ENCODE measurements at places on chromosomes 1 and 21.

DNA sequence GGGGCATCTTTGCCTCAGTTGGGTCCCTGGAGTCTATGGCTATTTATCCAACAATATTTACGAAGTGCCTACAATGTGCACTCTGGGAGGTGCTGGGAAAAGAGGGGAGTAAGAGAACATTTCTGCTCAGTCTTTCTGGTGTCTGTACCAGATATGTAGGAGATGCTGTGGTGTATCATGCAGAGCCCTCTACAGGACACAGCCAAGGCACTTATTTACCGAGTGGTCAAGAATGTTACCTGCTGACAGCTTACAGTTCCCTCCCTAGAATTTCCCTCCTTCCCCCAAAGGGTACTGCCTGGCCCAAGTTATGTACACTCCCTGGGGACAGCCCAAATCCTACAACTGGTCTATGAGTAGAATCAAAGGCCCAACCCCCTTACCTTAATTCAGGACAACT, 177.7 kb downstream of the C1orf94 start:
- DNase-seq: no peak

GRCh38 chr1:1166642-1167397, 6.9 kb upstream of the TTLL10 start:
- no peak for DNase-seq

GRCh38 chr1:10818262-10819197, 22.1 kb upstream of the CASZ1 start:
- DNase-seq: no peak

GRCh38 chr1:29233693-29234092, 2.6 kb upstream of the PTPRU start:
- DNase-seq: no peak

- DNase-seq: no peak
These were observed 152.0 kb downstream of the COQ8A start for GRCh38 chr1:227092069-227092468.

GRCh38 chr1:75559136-75559535, 51.8 kb downstream of the SLC44A5 start:
- DNase-seq: no peak

GRCh38 chr1:10940451-10940804, 72.0 kb upstream of the TARDBP start:
- no peak for DNase-seq

DNA sequence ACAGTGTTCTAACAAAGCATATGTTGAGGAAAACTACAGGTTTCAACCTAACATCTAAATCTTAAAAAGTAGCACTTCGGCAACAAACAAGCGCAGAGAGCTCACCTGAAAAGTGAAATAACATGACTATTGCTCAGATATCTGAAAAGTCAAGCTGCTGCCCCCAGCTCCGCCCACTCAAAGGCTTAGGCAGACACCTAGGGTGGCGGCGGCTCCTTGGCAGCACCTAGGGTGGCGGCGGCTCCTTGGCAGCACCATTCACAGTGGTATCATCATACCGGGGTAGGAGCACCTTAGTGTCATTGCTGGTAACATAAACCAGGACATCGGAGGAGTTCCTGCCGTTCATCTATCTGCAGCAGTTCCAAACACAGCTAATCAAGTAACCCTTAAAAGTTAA, 4.2 kb upstream of the S100A12 start:
- no peak for DNase-seq

DNA sequence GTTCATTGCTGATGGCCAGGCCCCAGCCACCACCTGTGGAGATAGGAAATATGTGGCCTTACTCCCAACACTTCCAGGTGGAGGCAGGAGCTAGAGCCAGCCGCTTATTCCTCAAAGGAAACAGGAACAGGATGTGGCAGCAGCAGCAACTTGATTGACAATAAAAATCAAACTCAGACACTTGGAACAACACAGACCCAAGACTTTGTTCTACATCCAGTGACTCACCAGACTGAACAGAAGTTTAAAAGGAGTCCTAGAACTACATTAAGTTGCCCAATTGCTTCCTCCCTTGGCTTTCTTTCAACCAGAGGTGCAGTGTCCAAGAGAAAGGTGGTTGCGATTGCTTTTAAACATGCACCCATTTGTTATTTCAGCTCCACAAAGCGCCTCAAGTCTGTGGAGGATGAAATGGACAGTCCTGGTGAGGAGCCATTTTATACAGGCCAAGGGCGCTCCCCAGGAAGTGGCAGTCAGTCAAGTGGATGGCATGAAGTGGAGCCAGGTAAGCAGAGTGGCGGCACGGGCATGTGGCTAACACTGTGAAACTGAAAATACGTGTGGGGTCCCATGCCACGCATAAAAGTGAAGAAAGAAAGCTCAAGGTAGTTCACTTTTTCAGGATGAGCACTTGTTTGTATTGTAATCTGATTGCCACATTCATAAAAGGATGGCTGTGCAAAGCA, 276.6 kb downstream of the NFIA start:
- no peak for DNase-seq

DNA sequence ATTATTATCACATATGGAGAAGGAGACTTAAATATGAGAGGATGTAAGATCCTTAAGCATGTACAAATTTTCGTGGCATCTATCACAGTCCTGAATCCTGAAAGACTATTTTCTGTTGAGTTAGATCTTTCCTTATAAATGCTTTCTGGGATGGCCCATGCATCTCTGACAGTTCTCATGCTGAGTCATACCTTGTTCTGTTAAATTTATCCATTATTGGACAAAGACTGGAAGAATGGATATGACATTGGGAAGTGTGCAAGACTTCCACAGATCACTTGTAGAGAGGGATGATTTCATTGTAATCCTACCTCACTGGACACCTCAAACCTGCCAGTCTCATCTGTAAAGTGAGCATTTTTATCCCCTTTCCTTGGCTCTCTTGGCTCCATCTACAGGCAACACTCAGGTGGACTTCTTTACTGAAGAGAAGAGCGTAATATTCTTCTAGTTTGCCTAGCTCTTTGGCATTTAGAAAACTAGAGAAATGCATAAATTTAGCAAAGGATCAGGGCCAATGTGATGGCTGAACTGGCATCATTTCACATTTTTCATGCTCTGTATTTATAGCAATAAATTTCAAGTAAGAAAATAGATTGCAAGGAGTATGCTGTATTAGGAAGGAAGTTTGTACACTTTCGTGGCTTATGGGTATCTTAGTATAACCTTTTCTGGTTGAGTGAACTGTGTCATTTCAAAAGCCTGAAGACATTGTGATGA, 128.2 kb downstream of the NFIA start:
- no peak for DNase-seq

- DNase-seq: peak; percentile 2
These were observed at the start of gene ESRRG for GRCh38 chr1:216723274-216723780. ESRRG (minus strand) TSS chr1:216723429; CDS start chr1:216723299, 130 bp downstream.

DNA sequence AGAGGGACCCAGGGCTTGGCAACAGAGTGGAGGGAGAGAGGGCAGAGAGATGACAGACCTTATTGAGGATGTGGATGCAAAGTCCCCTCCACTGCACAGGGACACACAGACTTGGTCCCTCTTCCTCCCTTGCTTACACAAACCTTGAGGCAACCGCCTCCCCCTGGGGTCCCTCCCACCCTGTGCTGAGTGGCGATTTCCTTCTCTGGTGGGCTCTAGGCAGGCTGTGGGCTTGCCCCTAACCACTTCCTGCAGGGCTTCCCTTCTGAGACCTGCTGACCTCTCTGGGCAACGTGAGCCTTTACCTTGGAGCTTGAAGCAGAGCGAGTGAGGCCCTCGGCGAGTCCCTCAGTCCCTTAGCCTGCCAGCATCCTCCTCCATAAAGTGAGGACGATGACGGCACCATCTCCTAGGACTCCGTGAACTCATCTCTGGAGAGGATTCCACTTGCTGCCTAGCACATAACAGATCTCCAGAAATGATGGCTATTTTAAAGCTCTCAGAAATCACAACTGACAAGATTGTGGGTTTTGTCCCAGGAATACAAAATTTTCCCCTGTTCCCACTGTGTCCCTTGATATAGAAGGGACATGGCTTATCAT, 25.0 kb downstream of the KIAA1614 start:
- no peak for DNase-seq

- no peak for DNase-seq
These were observed 12.0 kb upstream of the PRDM15 start for GRCh38 chr21:41891132-41891531.

GRCh38 chr1:185816460-185816859, 82.3 kb downstream of the HMCN1 start:
- DNase-seq: no peak

DNA sequence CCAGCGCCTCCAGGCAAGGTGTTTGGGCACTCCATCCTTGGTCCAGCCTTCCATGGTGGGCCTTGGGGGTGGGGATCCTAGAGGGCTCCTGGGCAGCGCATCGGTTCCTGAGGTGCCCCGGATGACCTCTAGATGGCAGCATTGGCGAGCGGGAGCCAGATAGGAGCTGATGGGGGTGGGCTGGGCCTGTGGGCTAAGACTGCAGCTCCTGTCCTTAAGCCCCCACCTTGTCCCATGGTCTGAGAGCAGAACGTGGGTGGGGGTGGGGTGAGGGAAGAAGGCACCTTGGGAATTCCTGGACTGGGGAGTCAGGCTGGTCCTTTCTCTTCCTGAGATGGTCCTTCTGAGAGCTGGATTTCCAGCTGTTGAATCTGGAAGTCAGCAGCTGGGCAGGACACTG, 93.4 kb upstream of the CSF3R start:
- DNase-seq: peak; percentile 65

- DNase-seq: no peak
These were observed 184.9 kb downstream of the PLA2G4A start for GRCh38 chr1:187013582-187014200.

- no peak for DNase-seq
These were observed 492.6 kb downstream of the KCNT2 start for GRCh38 chr1:196115646-196116045.

DNA sequence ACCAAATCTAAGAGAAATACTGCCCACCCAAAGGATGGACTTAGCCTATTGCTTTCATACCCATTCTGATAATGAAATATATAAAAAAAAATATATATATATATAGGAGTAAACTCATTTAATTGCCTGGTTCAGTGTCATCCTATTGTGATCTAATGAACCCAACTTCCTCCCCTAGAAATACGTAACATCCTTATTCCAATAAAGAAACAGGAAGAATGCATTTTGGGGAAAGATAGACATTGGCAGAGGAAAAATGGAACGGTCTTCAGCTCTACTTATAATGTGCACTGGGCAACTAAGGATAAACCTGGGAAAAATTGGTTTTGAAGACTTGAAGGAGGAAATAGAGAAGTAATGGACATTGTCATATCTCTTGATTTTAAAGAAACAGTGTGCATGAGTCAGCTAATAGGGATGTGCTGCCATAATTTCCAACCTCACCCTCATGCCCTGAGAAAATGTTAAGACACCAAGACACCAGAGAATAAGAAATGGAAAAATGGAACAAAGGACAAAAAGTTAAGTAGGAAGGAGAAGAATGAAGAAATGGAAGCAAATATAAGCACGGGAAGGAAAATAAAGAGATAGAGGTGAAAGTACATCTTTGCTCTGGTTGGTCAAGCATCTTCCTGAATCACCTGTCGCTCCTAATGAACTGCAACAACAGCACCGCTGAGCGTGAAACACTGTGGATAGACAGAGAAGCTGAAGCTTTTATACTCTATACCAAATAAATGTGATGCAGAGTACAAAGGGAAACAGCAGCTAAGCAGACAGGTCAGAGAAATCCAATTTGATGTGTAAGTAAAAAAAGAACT, 5.4 kb downstream of the UBR4 start:
- no peak for DNase-seq

- no peak for DNase-seq
These were observed 39.7 kb downstream of the GNG12 start for GRCh38 chr1:67793562-67793961.

- DNase-seq: no peak
These were observed 553.8 kb upstream of the PRMT6 start for GRCh38 chr1:106502659-106503058.

GRCh38 chr1:196366817-196367495, 241.3 kb downstream of the KCNT2 start:
- DNase-seq: no peak

GRCh38 chr1:55073187-55073916, 34.0 kb downstream of the PCSK9 start:
- no peak for DNase-seq

DNA sequence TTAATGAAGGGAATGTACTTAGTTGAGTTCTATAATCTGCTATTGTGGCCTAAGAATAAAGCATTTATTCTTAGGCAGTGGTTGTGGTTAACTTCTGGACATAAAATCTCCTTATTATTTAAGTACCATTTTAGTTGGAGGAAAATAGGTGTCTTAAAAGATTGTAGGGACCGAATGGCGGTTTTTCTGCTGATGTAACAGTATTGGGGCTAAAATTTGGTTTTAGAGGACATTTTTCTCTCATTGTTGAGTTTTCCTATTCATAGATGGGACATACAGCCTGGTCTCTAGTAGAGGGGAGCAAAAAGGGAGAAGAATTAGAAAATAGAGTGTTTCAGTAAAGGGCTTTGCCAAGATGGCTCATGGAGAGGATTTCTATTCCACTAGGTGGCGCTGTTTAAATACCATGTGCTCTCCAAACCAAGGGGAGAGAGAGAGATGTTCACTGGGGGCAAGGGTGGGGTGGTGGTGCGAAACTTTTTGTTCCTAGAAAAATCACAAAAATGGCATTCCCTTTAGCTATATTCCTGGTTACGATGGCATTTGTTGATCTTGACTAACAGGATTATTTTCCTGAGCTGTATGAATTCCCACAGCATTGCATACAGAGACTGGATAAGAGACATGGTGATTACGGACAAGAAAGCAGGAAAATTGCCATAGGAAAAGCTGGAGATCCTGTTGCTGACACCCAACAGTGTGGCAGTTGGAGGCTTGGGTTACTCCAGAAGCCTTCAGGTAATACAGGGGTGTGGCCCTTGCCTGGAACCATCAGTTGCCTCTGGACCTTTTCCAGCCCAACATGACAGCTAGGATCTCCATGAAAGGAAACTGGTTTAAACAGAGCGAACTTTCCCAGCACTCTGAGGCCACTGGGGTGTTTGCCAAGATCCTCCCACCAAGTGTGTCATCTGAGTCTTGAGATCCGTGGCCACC, 18.2 kb upstream of the FCGR2A start:
- DNase-seq: peak; percentile 80

DNA sequence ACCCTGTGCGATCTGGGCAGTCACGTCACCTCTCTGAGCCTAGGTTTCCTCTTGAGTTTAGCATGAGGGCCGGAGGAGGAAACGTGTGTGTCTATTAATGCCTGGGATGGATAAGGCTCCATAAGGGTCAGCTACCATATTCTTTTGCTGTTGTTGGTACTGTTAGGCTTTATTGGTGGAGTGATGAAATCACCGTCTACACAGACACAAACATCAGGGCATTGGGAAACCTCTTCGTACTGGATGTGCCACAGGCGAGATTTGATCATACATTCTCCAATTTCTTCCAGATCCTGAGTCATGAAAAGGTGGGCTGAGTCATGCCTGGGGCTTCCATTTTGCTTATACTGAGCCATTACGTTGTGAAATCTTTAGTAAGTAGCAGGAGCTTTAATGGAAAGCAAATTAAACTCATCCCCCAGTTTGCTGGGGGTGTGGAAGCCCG, 24.9 kb upstream of the GRHL3 start:
- DNase-seq: no peak

GRCh38 chr1:231781892-231782291, 155.3 kb downstream of the DISC1 start:
- DNase-seq: no peak

DNA sequence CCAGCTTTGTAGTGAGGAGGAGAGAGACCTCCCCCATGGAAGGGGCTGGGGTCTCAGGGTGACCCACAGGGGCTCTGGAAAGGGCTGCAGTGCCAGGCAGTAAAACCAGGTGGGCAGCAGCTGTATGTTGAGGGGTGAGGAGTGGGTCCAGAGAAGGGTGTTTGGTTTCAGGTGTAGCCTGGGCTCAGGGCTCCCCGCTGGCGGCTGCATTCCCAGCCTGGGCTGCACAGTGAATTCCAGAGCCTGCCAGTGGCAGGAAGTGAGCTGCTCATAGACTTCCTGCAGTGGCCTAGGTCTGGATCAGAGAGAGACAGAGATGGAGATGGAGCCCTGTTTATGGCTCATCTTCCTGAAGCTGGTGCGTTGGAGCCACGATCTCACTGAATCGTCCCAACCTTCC, 356.4 kb downstream of the PTPRU start:
- no peak for DNase-seq

Measured in B cell (primary cell).